ENCODE measurements at places on chromosomes 13 and 19. TPM values are rescaled to one million over a fixed set of nuclear protein-coding genes. Genes with fewer than 3 reads are reported as not detected.

GRCh38 chr19:16585094-16585801 is 13.0 kb upstream of the SLC35E1 start:
- no peak for DNase-seq

GRCh38 chr19:46373491-46374359 is 26.8 kb downstream of the PPP5C start:
- peak; percentile 89 for DNase-seq

DNA sequence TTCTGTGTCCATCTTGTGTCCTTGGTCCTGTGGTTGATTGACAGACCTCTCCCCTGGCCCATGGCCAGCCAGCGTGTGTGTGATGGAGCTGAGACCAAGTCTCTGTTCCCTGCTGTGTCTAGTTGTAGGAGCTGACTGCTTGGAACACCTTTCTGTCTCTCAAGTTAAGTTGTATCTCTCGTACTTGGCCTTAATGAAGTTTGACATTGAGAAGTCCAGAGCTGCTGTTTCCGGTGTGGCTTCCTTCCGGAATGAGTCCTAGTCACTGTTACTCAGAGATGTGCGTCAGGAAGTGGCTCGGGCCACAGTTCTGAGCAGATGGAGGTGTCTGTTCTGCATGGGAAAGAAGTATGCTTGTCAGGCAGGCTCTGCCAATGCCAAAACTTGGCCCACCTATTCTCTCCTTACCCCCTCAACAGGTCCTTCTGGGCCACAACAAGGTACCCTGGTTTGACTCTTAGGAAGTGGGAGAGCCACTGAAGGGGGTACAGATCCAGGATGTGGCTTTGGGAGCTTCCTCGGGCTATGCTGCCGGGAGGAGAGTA is 54.3 kb downstream of the GATAD2A start:
- DNase-seq = no peak

Gene CXCL17
- polyA plus RNA-seq = 0.38 TPM

Gene ZSCAN1
- polyA plus RNA-seq = 0.23 TPM

Gene RYR1
- 0.38 TPM for polyA plus RNA-seq

Gene SEMA6B
- 0.43 TPM for polyA plus RNA-seq

All from aorta (tissue), 5 donors.